ENCODE measurements at places on chromosomes 12 and 14.

GRCh38 chr14:65926504-65926903, 514.0 kb downstream of the FUT8 start:
- no peak for DNase-seq

DNA sequence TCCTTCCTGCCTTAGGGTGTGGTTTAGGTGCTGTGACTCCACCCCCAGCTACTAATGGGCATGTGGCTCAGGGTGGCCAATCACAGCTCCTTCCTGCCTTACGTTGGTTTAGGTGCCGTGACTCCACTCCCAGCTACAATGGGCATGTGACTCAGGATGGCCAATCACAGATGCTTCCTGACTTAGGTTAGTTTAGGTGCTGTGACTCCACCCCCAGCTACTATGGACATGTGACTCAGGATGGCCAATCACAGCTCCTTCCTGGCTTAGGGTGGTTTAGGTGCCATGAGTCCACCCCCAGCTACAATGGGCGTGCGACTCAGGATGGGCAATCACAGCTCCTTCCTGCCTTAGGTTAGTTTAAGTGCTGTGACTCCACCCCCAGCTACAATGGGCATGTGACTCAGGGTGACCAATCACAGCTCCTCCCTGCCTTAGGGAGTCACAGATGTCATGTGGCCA, 163.9 kb downstream of the TBX5 start:
- no peak for DNase-seq

GRCh38 chr12:110039085-110039807, 9.1 kb downstream of the C12orf76 start:
- DNase-seq: peak; percentile 94

- no peak for DNase-seq
Observed at GRCh38 chr12:54301428-54302048, 723 bp upstream of the NFE2 start.

- no peak for DNase-seq
Observed at GRCh38 chr12:11477110-11477509, 81.7 kb upstream of the PRB2 start.

DNA sequence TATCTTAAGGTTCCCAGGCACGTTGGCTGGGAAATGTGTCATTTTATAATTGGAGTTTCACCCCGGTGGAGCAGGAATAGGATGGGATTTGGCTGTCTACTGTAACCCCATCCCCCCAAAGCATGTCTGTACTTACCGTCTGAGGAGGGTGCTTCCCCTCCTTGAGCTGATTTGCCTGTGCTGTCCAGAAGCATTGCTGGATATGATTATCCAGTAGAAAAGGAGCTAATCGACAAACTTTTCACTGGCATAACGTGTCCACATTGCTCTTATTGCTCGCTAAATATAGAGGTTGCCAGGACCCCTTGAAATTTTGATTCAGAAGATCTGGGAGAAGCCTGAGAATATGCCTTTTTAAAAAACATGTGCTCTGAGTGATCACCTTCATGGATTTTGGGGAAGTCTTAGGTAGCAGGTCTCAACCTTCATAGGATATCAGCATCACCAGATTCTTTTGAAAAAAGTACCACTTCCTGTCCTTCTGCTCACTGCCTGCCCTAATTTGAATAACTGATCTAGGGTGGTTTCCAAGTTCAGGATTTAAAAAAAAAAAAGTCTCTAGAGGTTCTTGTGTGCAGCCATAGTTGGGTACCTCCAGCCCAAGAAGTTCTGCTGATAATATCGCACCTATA, 80.4 kb upstream of the KCNA1 start:
- DNase-seq: no peak

GRCh38 chr14:70670992-70671651, 29.4 kb downstream of the TTC9 start:
- no peak for DNase-seq

DNA sequence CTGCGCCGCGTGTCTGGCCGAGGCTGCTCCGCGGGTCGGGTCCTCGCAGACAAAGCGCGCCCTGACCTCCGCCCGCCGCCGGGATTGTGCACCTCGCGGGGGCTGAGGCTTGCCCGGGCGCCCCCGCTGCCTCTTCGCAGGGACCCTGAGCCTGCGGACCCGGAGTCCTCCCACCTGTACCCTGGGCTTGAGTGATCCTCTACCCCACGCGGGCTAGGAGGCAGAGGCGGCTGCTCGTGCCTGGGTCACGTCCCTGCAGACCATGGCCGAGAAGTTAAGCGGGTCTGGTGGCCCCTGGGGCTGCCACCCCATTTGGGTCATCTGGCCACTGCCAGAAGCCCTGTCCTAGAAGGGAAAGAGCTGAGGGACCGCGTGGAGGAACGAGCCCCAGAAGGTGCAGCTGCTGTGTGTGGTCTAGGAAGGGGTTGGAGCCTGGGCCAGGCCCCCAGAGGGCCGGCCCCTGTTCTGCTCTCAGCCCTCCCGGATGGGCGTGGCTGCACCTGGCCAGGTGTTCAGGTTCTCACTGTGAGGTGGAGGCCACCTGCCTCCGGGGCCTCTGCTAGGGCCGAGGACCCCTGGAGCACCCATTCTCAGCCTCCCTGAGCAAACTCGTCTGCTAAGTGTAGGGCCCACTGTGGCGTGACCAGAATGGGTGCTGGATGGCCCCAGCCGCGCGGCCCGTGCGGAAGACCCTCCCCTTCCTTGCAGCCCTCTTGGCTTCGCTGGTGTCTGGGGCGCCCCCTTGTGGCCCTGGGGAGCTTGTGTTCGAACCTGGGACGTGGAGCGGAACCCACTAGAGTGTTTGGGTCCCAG, 49.6 kb downstream of the LRCOL1 start:
- peak; percentile 79 for DNase-seq

GRCh38 chr14:98798099-98798498, 473.9 kb downstream of the BCL11B start:
- no peak for DNase-seq

- no peak for DNase-seq
Observed at GRCh38 chr14:73313151-73313550, 75.8 kb downstream of the PAPLN start.

GRCh38 chr14:104923640-104924420, 849 bp upstream of the PLD4 start:
- DNase-seq: no peak

DNA sequence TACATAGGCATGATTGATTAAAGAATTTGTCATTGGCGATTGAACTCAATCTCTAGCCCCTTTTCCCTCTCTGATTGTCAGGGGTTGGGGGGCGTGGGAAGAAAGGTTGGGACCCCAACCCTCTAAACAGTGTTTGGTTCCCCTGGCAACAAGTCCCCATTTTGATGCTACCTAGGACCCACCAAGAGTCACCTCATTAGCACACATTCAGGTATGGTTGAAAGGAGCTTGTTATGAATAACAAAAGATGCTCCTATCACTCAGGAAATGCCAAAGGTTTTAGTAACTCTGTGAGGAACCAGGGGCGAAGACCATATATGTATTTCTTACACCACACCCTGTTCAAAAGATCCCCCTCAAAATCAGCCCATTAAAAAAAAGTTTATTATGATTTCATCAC, 14.3 kb downstream of the RNF212B start:
- peak; percentile 61 for DNase-seq

DNA sequence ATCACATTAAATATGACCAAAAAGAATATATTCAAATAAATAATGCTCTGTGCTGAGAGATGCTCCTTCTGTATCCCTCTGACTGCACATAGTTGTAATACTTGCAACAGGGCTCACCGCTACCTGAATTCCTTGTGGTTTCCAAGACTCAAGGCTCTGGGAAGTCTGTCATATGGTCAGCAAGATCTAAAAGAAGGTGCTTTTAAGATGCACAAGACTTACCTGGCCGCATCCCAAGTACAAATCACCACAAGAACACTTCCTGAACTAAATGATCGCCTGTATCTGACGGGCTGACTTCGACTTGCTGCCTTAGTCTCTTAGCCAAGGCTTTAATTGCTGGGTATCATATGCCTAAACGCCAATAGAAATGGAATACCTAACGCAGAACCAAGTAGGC, 67.2 kb downstream of the HECTD4 start:
- DNase-seq: peak; percentile 4

DNA sequence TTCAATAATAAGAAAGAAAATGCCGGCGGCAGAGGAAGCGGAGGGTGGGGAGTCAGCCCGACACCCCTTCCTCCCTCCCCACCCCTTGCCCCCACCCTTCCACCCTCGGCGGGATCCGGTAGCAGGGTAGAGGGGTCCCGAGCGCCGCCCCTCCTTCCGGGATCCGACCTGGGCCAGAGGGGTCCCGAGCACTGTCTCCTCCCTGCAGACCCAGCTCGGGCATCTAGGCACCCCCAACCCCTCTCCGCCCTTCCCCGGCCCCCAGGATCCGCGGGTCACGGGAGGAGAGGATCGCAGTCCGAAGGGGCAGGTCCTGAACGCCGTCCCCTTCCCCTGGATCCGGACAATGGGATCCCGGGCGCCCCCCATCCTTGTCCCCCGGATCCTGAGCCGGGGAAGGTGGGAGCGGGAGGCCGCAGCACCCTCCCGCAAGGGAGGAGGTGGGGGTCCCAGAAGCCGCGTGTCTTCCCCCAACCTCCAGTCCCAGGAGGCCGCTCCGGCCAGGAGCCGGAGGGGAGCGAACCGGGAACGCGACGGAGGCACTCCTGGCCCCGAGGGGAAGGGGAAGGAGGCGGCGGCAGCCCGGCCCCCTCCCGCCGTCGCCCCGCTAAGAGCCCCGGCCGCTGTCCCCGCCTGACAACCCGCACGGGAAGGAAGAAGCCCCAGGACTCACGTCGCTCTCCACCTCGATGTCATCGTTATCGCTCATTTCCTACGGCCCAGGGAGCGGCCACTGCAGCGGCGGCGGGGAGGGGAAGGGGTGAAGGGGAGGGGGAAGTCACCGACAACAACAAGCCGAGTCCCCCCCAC, 481 bp downstream of the MAX start:
- DNase-seq: no peak

DNA sequence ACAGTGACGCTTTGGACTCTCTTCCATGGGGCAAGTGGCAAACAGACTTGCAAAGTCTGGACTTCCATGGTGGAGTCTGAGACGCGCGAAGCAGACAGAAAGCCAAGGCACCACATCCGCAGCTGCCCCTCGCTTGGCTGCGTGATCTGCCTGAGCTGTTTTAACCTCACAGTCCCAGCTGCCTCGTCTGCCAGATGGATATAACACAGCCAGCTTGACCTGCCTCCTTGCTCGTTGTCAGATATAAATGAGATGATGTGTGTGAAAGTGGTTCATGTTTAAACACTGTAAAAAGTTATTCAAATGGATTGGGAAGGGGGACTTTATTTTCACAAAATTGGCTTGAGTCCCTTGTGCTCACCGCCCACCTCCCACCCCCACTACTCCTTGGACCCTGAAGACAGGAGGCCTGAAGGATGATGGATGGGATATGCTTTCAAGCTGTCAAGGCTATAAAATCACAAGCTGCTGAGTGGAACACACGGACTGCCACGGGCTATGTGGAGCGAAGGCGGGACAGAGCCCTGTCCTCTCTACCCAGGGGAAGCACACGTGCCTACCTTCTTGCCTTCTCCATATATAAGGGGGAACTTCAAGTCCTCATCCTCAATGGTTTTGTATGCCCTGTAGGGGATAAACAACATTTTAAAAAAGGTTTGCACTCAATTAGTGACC, 226.9 kb downstream of the MON2 start:
- DNase-seq: no peak

DNA sequence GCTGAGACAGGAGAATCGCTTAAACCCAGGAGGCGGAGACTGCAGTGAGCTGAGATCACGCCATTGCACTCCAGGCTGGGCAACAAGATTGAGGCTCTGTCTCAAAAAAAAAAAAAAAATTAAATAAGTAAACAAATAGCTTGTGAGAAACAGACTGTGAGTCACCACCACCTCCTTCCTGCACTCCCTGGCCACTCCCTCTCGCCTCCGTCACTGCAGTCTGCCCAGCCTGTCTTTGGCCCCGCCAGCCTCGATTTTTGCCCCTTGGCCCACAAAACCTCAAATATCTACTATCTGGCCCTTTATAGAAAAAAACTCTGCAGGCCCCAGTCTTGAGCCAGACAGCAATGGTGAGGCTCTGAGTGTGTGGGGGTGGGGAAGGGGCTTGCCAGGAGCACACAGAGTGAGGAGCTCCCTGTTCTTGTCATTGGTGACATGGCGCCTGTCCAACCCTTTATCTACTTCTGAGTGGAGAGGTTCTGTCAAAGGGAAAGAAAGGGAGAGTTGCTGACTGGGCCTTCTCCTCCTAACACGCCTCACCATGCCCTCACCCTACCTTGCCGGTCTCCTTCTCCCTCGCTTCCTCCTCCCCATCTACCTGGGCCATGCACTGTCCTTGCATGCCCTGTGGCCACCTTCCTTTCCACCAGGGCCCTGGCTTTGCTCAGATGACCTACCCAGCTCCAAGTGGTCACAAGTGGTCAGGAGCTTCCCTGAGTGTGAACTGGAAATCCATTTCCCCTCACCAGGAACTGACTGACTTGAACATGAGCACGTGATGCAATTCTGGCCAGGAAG, 22.1 kb downstream of the LGMN start:
- peak; percentile 95 for DNase-seq

DNA sequence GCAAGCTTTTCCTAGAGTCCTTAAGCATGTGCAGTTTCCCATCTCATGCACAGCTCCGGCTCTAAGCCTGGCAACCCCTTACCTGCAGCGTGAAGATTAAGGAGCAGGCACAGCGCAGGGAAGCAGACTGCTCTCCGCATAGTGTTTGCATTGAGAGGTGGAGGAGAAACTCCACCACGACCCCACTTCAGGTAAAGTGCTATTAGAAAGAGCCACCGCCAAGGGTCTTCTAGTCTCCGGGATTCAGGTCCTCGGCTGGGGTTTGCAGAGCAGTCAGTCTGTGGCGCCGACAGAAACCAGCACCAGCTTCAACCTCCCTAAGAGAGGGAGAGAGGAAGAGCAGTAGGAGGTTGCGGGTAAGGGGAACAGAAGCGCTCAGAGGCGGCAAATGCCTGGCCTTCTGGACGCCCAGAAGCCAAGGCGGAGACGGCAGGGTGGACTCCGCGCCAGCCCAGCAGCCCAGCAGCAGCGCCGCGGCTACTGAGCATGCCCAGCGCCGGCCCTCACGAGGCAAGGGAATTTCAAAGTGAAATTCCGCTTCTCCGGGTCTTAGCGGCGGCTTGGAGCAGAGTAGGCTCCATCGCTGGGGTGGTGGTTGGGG, at the start of gene PTPRR:
TSS of gene PTPRR (minus strand) at position 488 of the 601 bp plus-strand sequence. CDS start at position 140, 348 bp downstream.
- DNase-seq: no peak

GRCh38 chr12:30968211-30968610, 41.7 kb downstream of the TSPAN11 start:
- DNase-seq: no peak

DNA sequence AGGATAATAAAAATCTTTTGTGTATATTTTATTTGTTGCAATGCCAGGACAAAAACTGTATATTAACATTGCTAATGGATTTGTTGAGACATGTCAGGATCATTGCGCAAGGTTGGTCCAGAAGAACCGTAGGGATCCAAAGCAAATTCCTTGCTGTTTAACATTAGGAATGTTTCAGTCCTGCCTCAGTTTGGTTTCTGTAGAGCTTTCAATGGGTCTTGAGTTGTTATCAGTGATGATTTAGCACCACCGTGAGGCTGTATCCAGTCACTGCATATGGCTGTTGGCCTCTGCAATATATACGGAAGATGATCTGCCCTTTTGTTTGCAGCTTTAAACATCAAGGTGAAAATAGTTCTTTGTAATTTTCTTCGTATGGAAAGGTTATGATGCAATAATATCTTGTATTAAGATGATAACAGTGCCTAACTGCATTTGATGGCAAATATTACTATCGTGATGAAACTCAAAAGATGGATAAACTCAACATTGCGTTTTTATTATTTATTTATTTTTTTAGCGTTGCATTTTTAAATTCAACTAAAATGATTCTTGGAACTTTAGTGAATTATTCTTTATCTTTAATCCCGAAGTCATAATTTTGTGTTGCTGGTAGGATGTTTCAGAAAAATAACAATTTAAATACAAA, 231.2 kb downstream of the AKAP6 start:
- peak; percentile 91 for DNase-seq

GRCh38 chr12:30358671-30359070, 337.0 kb downstream of the IPO8 start:
- DNase-seq: no peak

- peak; percentile 77 for DNase-seq
Observed at GRCh38 chr14:50062438-50063085, 53.8 kb downstream of the VCPKMT start.

All from epithelial cell of esophagus (primary cell).